ENCODE measurements at places on chromosomes 13 and 19. TPM values are rescaled to one million over a fixed set of nuclear protein-coding genes. Genes with fewer than 3 reads are reported as not detected.

DNA sequence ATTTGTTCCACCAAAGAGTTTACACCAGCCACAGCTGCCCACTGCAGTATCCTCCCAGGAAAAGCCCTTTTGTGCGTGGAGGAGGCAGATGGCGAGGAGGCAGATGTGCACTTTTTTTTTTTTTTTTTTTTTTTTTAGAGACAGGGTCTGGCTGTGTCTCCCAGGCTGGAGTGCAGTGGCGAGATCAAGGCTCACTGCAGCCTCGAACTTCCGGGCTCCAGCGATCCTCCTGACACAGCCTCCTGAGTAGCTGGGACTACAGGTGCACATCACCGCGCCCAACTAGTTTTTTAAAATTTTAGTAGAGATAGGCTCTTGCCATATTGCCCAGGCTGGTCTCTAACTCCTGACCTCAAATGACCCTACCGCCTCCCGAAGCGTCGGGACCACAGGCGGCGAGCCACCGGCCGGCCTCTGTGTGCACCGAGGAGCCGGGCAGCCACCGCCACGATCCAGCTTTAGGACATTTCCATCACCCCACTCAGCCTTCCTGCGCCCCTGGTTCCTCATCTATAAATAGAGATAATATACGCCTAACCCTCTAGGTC, 563 bp upstream of the PDCD5 start:
- no peak for DNase-seq
- H3K4me1 ChIP-seq, result no peaks in the 10 kb centered on the region
- H3K27me3 ChIP-seq, result no peaks in the 10 kb centered on the region
- peaks cover 3% of the 10 kb centered on the region for H3K36me3 ChIP-seq
- peak overlapping the region; percentile 64 for H3K4me3 ChIP-seq

DNA sequence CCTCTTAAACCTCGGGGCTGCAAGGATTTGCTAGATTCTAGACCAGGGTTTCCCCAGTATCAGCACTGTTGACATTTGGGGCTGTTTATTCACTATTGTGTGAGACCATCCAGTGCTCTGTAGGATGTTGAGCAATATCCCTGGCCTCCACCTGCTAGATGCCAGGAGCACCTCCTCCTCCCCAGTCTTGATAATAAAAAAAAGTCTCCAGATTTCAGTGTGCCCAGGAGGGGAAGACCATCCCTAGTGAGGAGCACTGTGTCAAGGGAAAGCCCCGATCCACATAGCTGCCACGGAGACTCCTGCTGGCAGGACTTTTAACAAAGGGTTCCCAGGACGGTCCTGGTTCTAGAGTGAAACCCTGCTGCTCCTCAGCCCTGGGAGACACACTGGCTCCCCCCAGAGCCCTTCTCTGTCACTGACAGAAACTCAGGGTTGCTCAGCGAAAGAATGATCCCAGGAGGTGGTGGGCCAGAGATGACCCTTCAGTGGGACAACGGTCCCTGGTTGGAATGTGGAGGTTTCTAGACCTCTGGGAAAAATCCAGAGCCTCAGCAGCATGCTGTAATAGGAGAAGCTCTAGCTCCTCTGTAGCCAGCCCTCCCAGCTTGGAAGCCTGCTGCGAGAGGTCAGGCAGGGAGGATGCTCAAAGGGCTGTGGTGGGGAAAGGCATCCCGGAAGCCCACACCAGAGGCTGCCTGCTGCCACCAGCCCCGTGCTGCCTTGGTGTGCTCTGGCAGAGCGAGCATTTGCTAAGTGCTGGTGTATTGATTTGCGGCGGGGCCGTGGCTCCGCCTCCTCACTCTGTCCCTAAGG, 20.3 kb downstream of the LYL1 start:
- H3K36me3 ChIP-seq, result peaks cover 33% of the 10 kb centered on the region
- H3K27ac ChIP-seq, result no peak overlapping the region
- H3K4me3 ChIP-seq, result no peak overlapping the region
- H3K27me3 ChIP-seq, result no peaks in the 10 kb centered on the region
- H3K4me1 ChIP-seq, result peaks cover 20% of the 10 kb centered on the region
- peak; percentile 53 for DNase-seq

ZNF99 gene
- total RNA-seq, result not detected

DNA sequence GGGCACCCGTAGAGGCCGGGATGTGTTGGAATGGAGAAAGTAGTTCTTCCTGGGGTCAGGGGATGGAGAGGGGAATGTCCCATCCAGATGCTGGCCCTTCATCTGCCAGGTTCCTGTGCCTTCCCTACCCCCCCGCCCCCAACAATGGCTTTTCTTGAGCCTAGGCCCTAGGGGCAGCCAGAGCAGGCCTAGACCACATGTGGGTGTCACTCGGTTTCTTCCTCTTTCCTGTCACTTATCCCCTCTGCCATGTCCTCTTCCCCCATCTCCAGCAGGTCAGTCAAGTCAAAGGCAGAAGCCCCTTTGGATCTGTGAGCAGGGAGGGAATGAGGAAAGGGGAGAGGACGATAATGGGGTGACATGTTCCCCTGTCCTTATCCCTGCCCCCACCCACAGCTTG, 36.4 kb downstream of the LYL1 start:
- H3K4me3 ChIP-seq, result no peak overlapping the region
- DNase-seq, result no peak
- peaks cover 18% of the 10 kb centered on the region for H3K36me3 ChIP-seq
- H3K27ac ChIP-seq, result no peak overlapping the region

ZNF14 gene
- total RNA-seq, result 7.9 TPM

DNA sequence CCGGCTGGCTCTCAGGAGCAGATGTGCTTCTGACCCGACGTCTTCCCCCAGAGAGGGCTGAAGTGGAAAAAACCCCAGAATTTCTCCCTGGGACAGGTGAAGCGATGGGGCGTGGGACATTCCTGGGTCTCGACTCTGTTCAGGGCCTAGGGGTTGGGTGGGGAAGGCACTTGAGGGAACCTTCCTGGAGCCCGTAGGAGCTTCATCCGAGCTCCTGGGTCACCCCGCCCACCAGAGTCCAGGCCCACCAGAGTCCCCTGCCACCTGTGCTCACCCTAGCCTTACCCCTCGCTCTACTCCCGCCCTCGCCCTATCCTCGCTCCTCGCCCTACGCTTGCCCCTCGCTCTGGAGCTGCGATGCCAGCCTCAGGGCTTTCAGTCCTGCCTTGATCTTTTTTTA, 23.2 kb downstream of the EPN1 start:
- peaks cover 11% of the 10 kb centered on the region for H3K36me3 ChIP-seq
- H3K4me1 ChIP-seq, result no peaks in the 10 kb centered on the region
- H3K27ac ChIP-seq, result no peak overlapping the region
- no peak overlapping the region for H3K4me3 ChIP-seq

GRCh38 chr13:48737689-48738088, 84.0 kb downstream of the CYSLTR2 start:
- H3K27ac ChIP-seq, result no peak overlapping the region
- no peak overlapping the region for H3K4me3 ChIP-seq
- no peaks in the 10 kb centered on the region for H3K27me3 ChIP-seq
- no peak for DNase-seq
- no peaks in the 10 kb centered on the region for H3K4me1 ChIP-seq

LINGO3 gene
- not detected for total RNA-seq

OR4F17 gene
- not detected for total RNA-seq

DNA sequence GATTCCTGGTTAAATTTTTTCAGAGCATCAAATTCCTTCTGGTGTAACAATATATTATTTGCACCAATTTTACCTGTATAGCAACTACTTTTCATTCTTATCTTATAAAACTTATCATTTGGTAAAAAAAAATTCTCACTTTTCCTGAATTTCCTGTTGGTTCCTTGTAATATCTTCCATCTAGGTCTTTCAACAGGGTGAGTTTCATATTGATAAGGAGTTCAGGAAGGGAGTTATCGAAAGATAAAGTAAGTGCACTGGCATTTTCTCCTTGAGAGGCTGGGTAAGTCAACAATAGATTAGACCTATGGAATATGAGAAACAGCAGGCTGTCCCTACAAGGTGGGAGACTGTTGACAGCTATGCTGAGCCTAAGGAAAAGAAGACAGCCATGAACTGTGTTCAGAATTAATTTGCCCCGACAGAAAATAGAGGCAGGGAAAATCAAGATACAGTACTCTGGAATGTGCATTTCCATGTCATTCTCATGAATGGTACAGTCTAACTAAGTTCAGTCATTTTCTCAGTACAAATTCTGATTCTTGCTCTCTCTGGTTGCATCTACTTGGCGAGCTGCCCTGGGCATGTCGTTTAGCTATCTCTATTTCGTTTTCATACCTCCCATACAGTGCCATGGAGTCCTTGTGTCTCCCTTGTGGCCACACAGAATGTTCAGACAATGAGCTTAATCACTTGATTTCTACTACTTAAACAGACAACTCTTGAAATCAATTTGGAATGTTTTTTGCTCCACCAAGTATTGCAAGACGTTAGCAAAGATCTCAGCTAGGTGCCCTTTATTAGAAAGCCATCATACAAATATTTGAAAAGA, 9.9 kb downstream of the IGFL1 start:
- no peaks in the 10 kb centered on the region for H3K36me3 ChIP-seq
- no peak overlapping the region for H3K27ac ChIP-seq
- no peaks in the 10 kb centered on the region for H3K4me1 ChIP-seq
- no peaks in the 10 kb centered on the region for H3K27me3 ChIP-seq

MBNL2 gene
- 61.1 TPM for total RNA-seq

ZNF541 gene
- not detected for total RNA-seq

IGFLR1 gene
- total RNA-seq, result 0.51 TPM

DNA sequence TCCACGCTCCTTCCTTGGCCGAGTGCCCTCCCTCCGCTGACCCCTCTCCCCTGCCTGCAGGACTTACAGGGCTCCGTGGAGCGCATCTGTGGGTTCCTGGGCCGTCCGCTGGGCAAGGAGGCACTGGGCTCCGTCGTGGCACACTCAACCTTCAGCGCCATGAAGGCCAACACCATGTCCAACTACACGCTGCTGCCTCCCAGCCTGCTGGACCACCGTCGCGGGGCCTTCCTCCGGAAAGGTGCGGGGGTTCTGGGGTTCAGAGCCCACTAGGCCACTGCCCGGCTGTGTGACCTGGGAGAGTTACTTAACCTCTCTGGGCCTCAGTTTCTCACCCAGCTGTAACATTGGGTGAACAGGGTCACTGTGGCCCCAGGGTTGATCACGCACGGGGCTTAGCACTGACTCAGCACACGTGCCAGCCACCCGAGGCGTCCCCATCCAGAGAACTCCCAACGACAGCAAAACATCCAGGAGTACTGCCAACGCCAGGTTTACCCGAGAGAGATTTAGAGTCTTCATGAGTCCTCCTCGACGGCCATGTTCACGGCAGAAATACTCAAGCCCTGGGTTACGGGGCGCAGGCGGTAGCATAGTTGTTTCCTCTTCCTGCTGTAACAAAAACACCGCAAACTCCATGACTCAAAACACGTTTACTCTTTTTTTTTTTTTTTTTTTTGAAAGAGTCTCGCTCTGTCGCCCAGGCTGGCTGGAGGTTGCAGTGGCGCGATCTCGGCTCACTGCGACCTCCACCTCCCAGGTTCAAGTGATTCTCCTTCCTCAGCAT, 9.7 kb upstream of the SPACA4 start:
- no peak for DNase-seq
- no peaks in the 10 kb centered on the region for H3K36me3 ChIP-seq
- no peaks in the 10 kb centered on the region for H3K4me1 ChIP-seq
- no peak overlapping the region for H3K4me3 ChIP-seq

GIPR gene
- not detected for total RNA-seq

GRCh38 chr19:16296713-16297112, 27.9 kb upstream of the KLF2 start:
- no peak overlapping the region for H3K4me3 ChIP-seq
- DNase-seq, result peak; percentile 26
- H3K27ac ChIP-seq, result no peak overlapping the region
- H3K36me3 ChIP-seq, result no peaks in the 10 kb centered on the region

POU2F2 gene
- 0.17 TPM for total RNA-seq

- H3K27ac ChIP-seq, result no peak overlapping the region
- H3K4me1 ChIP-seq, result no peaks in the 10 kb centered on the region
- peak; percentile 34 for DNase-seq
- H3K36me3 ChIP-seq, result no peaks in the 10 kb centered on the region
These were observed 465.1 kb upstream of the PCDH20 start for GRCh38 chr13:61880578-61881283.

ZNF709 gene
- total RNA-seq, result 4.8 TPM

- H3K36me3 ChIP-seq, result no peaks in the 10 kb centered on the region
- DNase-seq, result no peak
- H3K4me1 ChIP-seq, result peaks cover 7% of the 10 kb centered on the region
- H3K27me3 ChIP-seq, result no peaks in the 10 kb centered on the region
- no peak overlapping the region for H3K4me3 ChIP-seq
- no peak overlapping the region for H3K27ac ChIP-seq
These were observed 1.9 kb upstream of the MEX3D start for GRCh38 chr19:1569997-1570396.

GRCh38 chr19:8238251-8238650, 29.1 kb downstream of the CERS4 start:
- H3K4me3 ChIP-seq, result no peak overlapping the region
- H3K27ac ChIP-seq, result no peak overlapping the region
- DNase-seq, result no peak
- H3K36me3 ChIP-seq, result no peaks in the 10 kb centered on the region
- H3K4me1 ChIP-seq, result peaks cover 7% of the 10 kb centered on the region

- H3K27me3 ChIP-seq, result no peaks in the 10 kb centered on the region
- DNase-seq, result no peak
- no peaks in the 10 kb centered on the region for H3K4me1 ChIP-seq
- no peak overlapping the region for H3K27ac ChIP-seq
- no peak overlapping the region for H3K4me3 ChIP-seq
- H3K36me3 ChIP-seq, result no peaks in the 10 kb centered on the region
These were observed 18.2 kb upstream of the ZNF14 start for GRCh38 chr19:19750842-19751790.

TPP2 gene
- 60.3 TPM for total RNA-seq

GRCh38 chr13:102132777-102133295, 269.0 kb downstream of the FGF14 start:
- H3K27me3 ChIP-seq, result no peaks in the 10 kb centered on the region
- no peak overlapping the region for H3K27ac ChIP-seq
- no peak for DNase-seq

DNA sequence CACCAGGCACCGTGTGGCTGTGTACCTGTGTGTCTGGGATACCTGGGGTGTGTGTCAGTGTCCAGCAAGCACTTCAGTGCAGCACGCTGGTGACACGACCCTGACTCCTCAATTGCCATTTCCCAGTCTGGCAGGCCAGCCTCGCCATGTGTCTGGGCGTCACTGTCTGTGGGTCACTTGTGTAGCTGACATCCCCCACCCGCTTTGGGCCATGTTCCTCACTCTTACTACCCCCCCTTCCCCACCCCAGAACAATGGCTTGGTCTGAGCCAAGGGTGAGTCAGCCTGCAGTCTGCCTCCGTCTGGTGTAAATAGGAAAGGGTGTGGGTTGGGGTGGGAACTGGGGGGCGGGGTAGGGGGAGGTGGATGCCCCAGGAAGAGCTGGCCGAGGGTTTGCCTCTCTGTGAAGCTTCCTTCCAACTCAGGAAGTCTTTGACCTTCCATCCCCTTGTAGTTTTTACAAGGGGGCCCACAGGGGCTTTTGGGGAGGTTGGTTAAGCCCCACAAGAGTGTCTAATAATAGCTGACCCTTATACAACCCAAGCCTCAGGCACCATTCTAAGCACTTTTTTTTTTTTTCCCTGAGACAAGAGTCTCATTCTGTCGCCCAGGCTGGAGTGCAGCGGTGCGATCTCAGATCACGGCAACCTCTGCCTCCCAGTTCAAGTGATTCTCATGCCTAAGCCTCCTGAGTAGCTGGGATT, 17.6 kb downstream of the NOVA2 start:
- peaks cover 12% of the 10 kb centered on the region for H3K27me3 ChIP-seq
- no peaks in the 10 kb centered on the region for H3K36me3 ChIP-seq
- H3K27ac ChIP-seq, result no peak overlapping the region
- no peaks in the 10 kb centered on the region for H3K4me1 ChIP-seq
- H3K4me3 ChIP-seq, result no peak overlapping the region

GRCh38 chr13:53863520-53863919, 834.9 kb downstream of the OLFM4 start:
- no peaks in the 10 kb centered on the region for H3K27me3 ChIP-seq
- H3K4me1 ChIP-seq, result no peaks in the 10 kb centered on the region
- H3K27ac ChIP-seq, result no peak overlapping the region
- no peak overlapping the region for H3K4me3 ChIP-seq

All from fibroblast of lung (primary cell).